Activated CD8-positive, alpha-beta memory T cell treated with anti-CD3 and anti-CD28 coated beads, Interleukin-2, amount 10 ng/mL, durations not matched to agents 7 days and 5 days (primary cell): ENCODE measurements at places on chromosomes 1 and 21. TPM values are rescaled to one million over a fixed set of nuclear protein-coding genes. Genes with fewer than 3 reads are reported as not detected.
A peak's percentile ranks its signal among the peaks of the same experiment; 100 is the strongest.

GRCh38 chr21:38561613-38562581 is 63.6 kb upstream of the ERG start:
- no peak for DNase-seq

DNA sequence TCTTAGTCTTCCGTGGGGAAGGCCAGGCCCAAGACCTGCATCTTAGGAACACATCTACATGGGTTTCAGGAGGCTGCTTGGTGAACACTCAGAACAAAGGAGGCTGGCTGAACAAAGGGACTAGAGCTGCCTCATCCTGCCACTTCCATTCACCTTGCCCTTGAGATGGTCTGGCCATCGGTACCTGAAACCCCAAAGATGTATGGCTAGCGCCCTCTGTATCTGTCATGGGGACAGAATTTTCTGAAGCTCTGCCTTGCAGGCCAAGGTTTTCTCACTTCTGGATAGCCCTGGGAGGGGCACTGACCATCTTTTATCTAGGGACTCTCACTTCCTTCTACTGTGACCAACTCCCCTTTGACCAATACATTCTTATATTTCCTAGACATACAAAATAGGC is 55.4 kb upstream of the GRIK3 start:
- DNase-seq = no peak

- no peak for DNase-seq
These were observed 57.9 kb downstream of the RASAL2 start for GRCh38 chr1:178151831-178152230.

GRCh38 chr1:173884701-173885100 is 16.5 kb downstream of the ZBTB37 start:
- no peak for DNase-seq

DNA sequence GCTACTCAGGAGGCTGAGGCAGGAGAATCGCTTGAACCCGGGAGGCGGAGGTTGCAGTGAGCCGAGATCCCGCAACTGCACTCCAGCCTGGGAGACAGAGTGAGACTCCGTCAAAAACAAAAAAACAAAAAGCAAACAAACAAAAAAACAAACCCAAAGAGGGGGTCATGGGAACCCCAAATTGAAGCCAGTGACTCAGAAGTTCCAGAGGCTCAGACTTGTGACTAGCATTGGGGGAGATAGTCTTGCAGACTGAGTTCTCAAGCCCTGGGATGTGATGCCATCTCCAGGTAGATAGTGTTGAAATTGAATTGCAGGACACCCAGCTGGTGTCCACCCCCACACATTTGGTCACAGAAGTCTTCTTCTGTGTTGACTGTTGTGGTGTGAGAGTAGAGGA is 24.9 kb upstream of the ENO1 start:
- DNase-seq = peak; percentile 55

DNA sequence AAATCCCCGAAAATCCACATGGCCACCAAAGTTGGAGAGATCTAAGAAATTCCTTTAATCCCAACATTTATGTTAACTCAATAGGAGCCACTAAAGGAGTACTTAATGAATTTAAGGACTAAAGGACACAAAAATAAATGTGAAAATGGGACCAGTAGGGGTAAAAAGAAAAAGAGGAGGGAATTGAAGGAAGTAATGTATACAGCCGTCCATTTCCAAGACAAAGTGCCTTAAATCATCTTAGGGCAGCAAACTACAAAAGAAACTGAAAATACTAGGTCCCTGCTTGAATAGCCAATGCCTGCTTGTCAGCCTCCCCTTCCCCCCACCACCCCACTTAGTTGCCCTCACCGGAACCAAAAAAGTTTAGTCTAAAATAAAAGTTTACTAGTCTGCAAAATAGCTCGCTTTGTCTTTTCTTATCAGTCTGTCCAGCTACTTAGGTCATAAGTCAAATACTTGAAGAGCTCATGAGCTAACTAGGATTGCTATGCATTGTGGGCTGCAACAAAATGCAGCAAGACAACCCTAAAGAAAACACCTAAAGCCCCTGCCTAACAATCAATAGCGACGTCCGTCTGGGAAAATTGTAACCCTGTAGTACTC is 66.3 kb upstream of the TLR5 start:
- no peak for DNase-seq

- no peak for DNase-seq
These were observed 68.9 kb upstream of the TSPAN2 start for GRCh38 chr1:115158181-115158580.

DNA sequence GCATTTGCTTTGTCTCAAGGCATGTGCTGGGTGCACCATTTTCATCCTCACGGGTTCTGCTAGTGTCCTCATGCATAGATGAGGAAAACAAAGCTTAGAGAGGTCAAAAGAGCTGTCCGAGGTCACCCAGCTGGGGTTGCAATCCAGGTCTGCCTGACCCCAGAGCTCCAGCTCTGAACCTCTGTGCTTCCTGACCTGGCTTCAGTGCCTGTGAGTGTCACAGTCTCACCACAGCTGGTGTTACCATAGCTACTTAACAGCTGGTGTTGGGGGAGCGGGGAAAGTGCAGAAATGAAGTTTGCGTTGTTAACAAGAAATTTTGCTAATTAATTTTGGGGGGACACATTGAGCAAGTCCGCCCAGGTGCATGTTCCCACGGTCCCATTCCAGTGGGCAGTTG is 328.5 kb downstream of the KIF26B start:
- DNase-seq = no peak

DNA sequence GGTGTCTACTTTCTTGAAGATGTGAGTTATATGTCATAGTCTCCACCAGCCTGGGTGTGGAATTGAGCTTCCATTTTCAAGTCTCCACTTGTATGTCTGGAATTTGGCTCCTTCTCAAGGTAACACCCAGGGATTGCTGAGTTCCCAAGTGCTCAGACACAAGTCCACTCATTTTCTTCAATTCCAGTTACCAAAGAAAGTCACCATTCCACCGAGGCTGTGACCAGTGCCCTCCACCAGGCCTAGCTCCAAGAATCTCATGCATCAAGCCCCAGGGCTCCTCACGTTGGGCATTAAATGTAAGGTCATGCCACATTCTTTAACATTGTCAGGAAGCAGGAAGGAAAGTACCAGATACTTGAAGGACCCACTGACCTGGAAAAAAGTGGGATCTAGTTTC is 2.4 kb upstream of the RAB4A start:
- DNase-seq = no peak

DNA sequence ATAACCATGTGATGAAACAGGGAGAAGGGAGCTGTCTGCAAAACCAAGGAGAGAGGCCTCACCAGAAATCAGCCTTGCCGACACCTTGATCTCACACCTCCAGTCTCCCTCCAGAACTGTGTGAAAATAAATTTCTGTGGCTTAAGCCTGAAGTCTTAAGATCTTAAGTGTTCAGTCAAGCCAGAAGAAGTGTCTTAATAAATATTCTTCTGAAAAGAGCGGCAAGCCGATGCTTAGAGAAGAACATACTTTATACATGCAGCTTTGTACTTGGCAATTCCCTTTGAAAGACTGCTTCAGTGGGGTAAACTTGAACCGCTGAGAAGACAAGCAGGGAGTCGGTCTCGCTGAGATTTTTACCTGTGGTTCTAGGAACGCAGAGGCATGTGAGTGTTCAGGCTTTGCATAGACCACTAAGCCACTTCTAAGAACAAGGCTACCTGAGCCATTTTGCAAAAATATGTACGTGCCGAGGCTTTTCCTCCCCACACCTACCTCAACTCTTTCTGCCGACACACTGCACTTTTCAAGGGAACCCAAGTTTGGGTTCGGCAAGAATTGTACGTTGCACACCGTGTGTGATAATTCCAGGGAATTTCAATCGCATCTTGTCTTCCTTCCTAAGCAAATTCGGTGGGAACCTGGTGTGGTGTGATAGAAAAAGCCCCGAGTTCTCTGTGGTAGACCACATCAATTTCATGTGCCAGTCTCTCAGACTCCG is 3.4 kb downstream of the RUNX1 start:
- peak; percentile 71 for DNase-seq

- no peak for DNase-seq
These were observed 100.7 kb downstream of the PATJ start for GRCh38 chr1:61842863-61843514.

GRCh38 chr1:40078512-40079333 is 18.3 kb downstream of the PPT1 start:
- peak; percentile 68 for DNase-seq

- DNase-seq = peak; percentile 26
These were observed 2.1 kb downstream of the GNAT2 start for GRCh38 chr1:109617291-109617801.

GRCh38 chr1:11062965-11063401 is 3.2 kb upstream of the SRM start:
- DNase-seq = peak; percentile 92

GRCh38 chr1:220028346-220028895 is 17.9 kb downstream of the EPRS1 start:
- DNase-seq = no peak

DNA sequence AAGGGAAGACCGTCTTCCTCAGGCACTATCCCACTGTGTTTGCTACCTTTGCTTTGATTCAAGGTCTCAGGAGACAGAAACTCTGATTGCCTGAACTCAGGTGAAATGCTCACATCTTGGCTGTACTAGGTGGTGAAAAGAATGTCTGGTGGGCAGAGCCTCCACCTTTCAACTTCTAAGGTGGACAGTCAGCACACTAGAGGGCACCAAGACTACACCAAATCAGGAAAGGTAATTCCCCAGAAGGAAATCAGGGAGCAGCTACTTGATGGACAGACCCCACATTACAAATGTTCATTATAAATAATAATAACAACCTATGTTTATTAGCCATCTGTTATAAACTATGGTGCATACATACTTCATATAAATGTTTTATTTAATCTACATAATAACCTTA is 220.9 kb downstream of the ATG4C start:
- DNase-seq = no peak

GRCh38 chr1:217076902-217077301 is 353.7 kb upstream of the ESRRG start:
- DNase-seq = no peak

- no peak for DNase-seq
These were observed 35.3 kb upstream of the DNASE2B start for GRCh38 chr1:84363019-84363418.

- no peak for DNase-seq
These were observed 74.6 kb upstream of the NFIA start for GRCh38 chr1:61007534-61008364.

- peak; percentile 71 for DNase-seq
These were observed 94.6 kb downstream of the STUM start for GRCh38 chr1:226643177-226643576.

GRCh38 chr1:38455829-38456530 is 403.6 kb downstream of the RRAGC start:
- DNase-seq = no peak

DNA sequence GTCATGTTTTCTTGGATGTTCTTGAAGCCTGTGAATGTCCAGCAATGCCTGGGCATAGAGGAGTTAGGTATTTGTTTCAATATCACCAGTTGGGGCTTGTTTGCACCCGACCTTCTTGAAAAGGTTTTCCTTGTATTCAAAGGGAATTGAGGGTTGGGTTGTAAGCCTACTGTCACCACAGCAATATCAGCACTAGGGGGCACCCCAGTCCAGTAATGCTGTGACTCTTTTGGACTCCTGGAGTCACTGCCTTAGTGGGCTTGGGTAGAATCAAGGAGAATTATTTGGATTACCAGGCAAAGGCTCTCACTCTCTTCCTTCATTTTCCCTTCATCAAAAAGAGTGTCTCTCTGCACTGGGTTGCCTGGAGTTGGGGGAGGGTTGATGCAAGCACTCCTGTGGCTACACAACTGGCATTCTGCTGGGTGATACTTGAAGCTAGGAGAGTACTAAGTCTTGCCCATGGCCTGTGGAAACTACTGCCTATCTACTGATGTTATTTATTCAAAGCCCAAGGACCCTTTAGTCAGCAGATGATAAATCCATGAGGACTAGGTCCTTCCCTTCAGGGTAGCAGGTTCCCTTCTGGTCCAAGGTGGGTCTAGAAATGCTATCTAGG is 34.5 kb downstream of the OR10R2 start:
- DNase-seq = peak; percentile 59

GRCh38 chr21:30227633-30228404 is 11.9 kb upstream of the CLDN8 start:
- DNase-seq = no peak

- no peak for DNase-seq
These were observed 15.2 kb downstream of the EPHX1 start for GRCh38 chr1:225825078-225825477.

DNA sequence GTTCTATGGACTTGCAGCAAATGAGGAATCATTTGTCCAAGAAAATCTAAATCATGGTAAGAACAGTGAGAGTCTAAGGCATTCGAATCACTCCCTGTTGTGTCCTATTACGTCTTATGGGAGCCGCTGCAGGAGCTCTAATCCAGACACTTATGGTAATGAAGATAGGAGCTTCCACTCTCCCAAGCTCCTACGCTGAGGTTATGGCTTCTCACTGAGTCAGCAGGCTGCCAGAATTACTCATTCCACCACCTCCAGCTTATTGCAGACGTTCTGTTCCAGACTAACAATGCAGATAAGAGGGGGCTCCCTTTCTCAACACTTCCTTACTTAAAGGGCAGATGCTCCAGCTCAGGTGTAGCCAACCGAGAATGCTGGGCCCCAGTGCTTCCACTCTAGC is 212.6 kb downstream of the GREM2 start:
- no peak for DNase-seq

DNA sequence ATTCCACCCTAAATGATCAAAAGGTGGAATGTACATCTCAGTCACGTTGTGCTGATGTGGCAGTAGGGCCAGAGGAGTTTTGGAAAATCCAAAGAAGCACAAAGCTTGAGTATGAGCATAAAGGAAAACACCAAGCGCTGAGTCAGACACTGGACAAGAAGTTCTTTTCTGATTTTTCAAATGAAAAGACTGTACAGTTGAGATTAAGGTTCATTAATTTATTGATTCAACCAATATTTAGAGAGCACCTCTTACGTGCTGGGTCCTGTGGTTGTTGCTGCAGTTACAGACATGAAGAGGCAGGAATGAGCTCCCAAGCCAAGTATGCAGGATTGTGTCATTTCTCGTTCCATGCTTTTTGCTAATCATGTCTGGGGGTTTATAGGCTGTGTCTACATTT is 28.9 kb upstream of the APP start:
- DNase-seq = no peak

- DNase-seq = no peak
These were observed 28.9 kb upstream of the FAM163A start for GRCh38 chr1:179714159-179714558.

GRCh38 chr1:46492269-46492853 is 2.7 kb downstream of the DMBX1 start:
- no peak for DNase-seq

DNA sequence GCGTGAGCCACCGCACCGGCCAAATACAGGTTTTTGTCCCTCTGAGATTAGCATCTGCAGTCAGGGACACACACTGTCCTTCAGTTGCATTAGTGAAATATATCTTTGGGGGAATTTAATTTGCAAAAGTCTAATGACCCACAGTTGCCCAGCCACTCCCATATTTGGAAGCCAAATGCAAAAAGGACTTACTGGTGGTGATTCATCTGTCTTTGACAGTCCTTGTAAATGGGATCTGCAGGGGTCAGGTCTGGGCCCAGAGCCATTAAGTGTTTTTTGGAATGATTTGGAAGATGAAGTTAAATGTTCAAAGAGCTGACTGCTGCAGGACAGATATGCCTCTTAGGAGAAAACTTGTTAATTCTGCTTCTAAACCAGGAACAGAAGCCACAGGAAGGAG is 44.6 kb upstream of the DNASE2B start:
- DNase-seq = no peak

Gene IVL
- total RNA-seq = not detected

Gene GUCA2B
- not detected for total RNA-seq

Gene LCE2C
- total RNA-seq = not detected

Gene TMEM79
- total RNA-seq = 10.1 TPM

Gene ANKRD34A
- 3.8 TPM for total RNA-seq

Gene OR6N1
- not detected for total RNA-seq

Gene VHLL
- total RNA-seq = not detected

Gene FAM151A
- not detected for total RNA-seq

Gene AKNAD1
- total RNA-seq = not detected

Gene SCNM1
- total RNA-seq = 60.6 TPM

Gene SYDE2
- 2.2 TPM for total RNA-seq

Gene GBP6
- total RNA-seq = 0.19 TPM

Gene LELP1
- not detected for total RNA-seq
